ENCODE measurements at places on chromosomes 12 and 14.

- no peak for DNase-seq
Measured at GRCh38 chr14:32408018-32408417, 78.9 kb downstream of the AKAP6 start.

DNA sequence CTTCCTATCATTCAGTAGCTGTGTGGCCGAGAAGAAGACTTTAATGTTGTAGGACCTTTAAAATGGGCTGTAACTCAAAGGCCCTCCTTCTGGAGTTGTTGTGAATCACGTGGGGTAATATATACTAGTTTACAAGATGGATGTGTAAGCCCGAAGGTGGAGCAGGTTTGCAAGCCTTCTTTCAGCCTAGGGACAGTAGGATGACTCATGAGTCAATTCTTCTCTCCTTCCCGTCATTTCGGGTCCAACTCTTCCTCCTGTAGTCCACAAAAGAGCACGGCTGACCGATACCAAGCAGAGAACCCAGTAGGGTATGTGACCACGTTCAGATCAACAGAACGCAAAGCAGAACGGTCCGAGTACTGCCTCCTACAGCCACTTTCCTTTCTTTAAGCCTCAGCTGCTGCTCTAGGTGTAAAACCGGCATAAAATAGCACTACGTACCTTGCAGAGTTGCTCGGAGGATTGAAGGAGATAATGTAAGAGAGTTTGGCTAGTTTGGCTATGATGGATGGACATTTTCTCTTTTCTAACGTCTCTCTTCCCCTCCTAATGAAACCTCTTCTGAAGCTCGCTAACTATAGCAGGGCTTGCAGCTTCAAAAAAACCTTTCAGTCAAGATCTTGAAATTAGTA lies 1.3 kb upstream of the RASSF3 start:
- DNase-seq = peak; percentile 28

GRCh38 chr14:61559641-61560201 lies 135.6 kb upstream of the HIF1A start:
- DNase-seq = no peak

DNA sequence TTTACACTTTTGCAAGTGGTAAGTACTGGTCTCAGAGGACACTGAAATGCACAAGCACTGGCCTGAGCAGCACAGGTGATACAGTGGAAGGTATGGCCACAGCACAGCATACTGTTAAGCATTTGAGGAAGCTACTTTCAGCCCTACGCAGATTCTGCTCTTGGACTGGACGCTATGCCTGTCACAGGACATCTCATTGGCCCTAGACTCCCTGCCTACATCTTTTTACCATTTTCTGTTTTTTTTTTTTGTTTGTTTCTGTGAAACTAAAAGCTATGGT lies 144.2 kb upstream of the ABCD2 start:
- DNase-seq = no peak

- peak; percentile 6 for DNase-seq
Measured at GRCh38 chr14:101665478-101666078, 95.9 kb upstream of the PPP2R5C start.

All from brain microvascular endothelial cell (primary cell).